ENCODE measurements at places on chromosomes 7 and 10.

GRCh38 chr7:86966916-86967315, 92.5 kb downstream of the ELAPOR2 start:
- no peak for DNase-seq

GRCh38 chr7:148116829-148117403, 473.6 kb upstream of the C7orf33 start:
- DNase-seq, result no peak

GRCh38 chr10:123678376-123678775, 12.2 kb downstream of the GPR26 start:
- DNase-seq, result no peak

- no peak for DNase-seq
Observed at GRCh38 chr7:75961218-75961617, 33.2 kb downstream of the TMEM120A start.

DNA sequence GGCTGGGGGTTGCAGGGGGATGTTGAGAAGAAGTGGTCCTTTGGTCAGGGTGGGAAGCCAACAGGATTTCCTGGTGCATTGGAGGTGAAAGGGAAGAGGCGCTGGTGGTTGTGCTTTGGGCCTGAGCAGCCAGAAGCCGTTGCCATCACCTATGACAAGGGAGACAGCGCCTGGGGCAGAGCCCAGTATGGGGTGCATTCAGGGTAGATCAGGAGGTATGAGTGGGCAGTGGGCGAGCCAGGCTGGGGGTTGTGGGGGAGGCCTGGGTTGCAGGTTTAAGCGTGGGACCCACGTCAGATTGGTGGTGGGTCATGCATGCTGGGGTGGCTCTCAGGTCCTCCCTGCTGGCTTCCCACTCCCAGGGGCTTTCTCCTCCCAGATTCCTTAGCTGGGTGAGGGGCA, 6.3 kb upstream of the PILRB start:
- no peak for DNase-seq

DNA sequence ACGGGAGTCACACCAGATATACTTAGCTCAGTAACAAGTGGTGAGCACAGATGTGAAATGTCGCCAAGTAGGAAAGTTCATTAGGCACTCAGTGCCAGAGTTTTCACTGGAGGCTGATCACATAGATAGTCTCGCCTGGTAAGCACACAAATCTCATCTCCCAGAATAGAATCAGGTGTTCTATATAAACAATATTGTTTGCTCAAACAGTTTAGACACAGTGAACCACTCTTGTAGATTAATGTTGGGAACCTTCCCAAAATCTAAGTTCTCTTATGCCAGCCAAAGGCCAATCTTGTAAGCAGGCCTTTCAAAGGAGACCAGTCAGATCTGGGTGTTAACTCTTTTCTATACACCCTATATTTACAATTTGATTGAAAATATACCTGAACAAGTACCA, 716.5 kb upstream of the GRM3 start:
- no peak for DNase-seq

GRCh38 chr10:104941662-104942061, 300.6 kb downstream of the SORCS3 start:
- no peak for DNase-seq

DNA sequence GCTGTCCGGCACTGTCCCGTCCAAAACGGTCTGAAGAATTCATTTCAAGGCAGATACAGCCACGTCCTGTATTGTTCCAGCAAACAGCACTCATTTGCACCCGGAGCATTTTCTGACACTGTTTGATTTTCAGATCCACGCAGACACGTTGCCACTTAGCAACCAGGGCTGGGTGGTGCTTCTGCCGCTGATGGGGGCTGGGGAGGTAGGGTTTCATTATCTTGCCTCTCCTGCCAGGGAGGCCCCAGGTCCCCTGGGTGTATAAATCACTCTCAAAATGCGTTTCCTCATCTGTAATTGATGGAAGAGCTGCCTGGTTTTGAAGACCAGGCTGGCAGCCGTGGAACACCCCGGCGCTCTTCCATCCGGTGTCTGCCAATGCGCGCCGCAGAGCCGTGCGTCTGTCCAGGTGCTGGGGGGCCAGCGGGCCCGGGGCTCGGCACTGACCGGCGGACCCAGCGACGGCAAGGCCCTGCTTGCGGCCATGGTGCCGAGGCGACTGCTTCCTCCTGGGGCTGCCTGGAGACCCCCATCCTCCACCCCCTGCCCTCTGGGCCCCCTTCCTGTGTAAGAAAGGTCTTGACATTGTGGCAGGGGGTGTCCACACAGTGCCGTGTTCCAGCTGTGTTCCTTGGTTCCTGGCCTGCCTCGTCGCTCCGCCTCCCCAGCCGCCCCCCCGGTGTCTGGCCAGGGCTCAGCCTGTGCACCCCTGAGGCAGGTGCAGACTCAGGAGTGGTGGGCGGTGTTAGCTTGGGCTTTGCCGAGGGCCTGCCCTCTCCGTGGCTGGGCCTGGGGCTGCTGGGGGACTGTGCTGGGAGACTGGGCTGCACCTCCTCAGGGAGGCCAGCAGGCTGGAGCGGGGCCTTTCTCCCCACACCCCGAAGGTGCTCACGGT, 16.6 kb downstream of the ADGRA1 start:
- DNase-seq, result no peak

DNA sequence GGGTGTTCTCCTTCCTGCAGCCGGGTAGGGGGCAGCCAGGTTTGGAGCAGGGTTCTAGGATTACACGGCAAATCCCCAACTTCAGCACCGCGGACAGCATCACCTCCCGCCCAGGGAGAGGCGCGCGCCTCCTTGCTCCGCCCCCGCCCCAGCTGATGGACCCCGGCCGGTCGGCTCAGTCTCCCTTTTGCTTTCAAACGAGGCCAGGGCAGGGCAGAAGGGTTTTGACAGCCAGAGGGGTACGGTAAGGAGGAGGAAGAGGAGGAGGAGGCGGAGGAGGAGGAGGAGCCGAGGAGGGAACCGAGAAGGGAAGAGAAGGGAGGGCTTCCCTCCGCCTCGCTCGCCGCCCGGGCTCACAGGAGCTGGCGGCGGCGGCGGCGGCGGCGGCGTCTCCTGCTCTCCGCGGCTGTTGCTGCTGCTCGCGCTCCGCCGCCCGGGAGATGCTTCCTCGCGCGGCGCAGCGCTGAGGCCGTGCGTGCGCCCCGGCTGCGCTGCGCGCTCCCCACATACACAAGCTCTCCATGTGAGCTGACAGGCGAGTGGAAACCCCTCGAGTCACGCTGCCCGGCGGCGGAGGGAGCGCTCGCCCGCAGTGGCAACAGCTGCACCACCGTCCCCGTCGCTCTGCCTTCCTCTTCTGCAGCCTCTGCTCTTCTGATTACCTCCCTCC, 615 bp upstream of the CNTNAP2 start:
- no peak for DNase-seq

GRCh38 chr7:102836191-102836919, 76.4 kb upstream of the LRRC17 start:
- DNase-seq, result no peak

- no peak for DNase-seq
Observed at GRCh38 chr7:973312-973711, 2.0 kb downstream of the COX19 start.

DNA sequence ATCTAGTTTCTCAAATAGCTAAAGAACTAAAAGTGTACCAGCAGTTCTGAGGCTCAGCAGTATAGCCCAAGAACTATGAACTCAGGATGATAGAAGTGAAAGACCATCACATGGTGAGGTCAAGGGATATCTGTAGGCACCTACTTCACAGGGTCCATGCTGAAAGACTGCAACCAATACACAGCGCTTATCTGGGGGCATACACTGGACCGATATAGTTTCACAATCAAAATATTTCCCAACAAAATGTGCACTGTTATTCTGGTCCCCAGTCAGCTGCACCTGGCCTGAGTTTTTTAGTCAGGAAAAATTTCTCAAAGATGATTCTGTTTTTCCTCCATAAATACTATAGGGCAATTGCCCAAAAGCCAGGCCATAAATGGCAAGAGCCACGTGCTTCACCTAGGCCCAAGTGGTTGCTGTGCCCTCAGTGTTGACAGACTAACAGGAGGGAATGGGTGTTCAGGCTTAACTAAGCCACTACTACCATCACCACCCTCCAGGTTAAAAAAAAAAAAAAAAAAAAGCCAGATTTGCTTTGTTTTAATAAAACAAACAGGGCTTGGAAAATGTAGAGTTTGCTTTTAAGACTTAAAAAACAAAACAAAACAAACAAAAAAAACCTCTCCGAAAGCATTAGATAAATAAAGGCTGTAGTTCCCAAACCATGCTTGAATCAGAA, 58.5 kb downstream of the OGDH start:
- DNase-seq, result no peak

DNA sequence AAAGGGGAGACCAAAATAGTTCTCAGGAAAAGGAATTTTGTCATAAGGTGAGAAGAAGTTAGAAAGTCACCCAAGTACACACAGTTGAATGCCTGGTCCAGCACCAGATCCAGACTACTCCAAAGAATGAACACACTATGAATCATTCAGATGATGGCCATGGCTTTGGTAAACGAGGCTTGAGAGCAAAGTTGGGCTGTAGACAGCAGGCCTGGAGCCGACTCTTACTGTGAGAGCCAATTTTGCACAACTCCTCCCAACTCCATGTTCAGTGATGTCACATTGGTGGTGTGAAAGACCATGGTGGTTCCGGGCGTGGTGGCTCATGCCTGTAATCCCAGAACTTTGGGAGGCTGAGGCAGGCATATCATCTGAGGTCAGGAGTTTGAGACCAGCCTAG, 131.6 kb downstream of the PKD1L1 start:
- DNase-seq, result no peak

DNA sequence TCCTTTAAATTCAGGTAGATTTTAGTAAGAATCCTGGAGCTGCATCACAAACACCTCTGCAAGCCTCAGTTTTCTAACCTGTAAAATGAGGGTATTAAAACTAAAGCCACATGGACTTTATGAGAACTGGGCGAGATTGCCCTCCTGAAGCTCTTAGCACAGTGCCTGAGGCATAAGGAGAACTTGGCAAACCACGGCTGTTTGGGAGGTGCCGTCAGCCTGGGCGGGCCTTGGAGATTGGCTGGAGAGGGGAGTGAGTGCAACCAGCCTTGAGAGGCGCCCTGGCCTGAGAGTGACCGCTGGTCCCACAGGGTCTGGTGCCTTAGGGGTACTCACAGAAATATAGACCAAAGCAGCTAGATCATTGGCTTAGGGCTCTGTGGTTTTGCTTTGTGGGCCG, 5.4 kb upstream of the TNS3 start:
- no peak for DNase-seq

DNA sequence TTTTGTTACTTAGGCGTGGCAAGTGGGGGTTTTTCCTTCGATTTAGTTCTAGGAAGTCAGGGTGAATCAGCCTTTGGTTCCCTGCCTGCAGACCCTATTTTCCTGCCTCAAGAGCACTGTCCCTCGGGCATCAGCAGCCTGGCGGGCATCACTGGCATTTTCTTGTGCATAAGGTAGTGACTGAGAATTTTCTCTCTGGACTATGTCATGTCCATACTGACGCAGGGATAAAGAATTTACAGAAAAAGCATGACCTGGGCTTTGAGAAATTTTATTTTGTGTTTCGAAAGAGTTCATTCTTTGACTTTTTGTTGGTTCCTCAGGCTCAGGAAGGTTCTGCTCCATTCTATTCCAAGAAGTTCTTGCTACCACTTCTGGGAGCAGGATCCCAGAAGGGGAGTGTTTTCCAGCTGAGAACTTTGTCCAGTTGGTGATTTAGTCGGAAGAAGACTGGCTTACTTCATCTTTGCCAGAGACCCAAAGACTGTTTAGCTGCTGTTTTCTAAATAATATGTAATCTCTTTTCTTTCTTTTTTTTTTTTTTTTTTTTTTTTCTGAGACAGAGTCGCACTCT, 213.9 kb upstream of the SH2B2 start:
- no peak for DNase-seq

- no peak for DNase-seq
Observed at GRCh38 chr7:155215576-155216325, 81.9 kb upstream of the INSIG1 start.

DNA sequence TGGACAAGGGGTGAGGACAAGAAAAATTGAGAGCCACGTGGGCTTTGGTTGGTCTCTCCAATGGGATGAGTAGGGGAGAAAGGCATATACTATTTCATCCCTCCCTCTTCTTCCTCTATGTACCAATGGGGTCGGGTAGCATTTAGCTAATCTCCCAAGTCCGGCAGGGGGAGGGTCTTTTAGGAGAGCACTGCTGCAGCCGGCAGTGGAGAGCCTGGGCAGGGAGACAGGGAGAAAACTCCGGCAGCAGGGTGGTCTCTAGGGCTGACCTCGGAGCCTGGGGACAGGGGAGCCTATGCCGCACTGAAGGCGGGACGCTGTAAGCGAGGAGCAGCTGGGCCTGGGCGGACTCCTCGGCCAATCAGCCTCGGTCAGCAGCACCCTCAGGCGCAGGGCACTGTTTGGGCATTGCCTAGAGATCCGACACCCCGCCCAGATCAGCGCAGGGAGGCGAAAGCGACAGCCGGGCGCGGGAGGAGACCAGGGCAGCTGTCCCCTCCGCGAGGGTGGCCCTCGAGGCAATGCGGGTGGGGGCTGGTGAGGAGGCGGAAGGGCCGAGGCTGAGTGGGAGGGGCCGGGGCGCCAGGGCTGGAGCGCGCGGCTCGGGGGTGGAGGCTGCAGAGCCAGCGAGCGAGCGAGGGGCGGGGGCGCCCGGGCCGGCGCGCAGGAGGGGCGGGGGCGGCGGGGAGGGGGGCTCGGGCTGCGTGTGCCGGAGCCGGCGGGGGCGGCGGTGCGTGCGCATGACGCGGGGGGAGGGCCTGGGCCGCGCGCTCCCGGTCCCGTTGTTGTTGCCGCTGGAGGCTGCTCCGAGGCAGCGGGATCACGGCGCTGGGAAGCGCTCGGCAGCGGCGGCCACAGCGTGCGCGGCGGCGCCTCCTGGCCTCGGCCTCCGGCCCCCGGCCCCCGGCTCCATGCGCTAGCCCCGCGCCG, at the start of gene AGAP3:
Gene AGAP3, plus strand, starts transcription at position 785 of the 930 bp plus-strand sequence. CDS start 267 bp downstream, outside the sequence.
- DNase-seq, result no peak

GRCh38 chr10:124736491-124737136, 7.6 kb downstream of the FAM53B start:
- no peak for DNase-seq

DNA sequence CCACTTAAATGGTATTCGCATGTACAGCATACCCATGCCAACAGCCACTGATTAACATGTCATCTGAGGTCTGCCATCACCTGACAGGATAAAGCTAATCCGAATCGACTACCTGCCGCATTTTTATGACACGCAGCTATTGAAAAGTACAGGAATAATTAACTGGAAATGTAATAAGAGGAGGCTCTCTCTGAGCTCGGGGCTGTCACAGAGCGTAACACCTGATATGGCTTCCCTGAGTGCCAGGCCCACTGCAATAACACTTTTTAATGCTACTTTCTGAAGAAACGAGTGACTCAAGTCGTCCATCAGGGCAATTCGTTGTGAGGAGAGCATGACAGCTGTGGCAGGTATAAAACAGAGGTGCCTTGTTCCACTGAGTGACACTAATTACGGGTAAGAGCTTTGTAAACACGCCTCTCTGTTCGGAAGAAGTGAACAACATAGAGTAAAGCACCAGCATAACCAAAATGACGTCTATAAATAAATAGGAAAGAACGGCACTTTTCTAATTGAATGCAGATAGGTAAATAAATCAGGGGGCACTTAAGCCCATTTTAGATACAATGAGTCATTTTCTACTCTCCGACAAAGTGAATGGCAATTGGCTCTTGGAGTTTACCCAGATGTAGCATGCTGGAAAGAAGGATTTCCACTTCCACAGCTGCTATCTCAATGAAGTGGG, 56.5 kb upstream of the CREB5 start:
- DNase-seq, result no peak

GRCh38 chr10:69307434-69307833, 29.1 kb downstream of the HK1 start:
- DNase-seq, result no peak

- DNase-seq, result no peak
Observed at GRCh38 chr7:127738859-127739258, 86.9 kb downstream of the SND1 start.

- DNase-seq, result no peak
Observed at GRCh38 chr10:11824376-11824775, 1.2 kb downstream of the PROSER2 start.

GRCh38 chr7:132779164-132779563, 202.9 kb upstream of the PLXNA4 start:
- DNase-seq, result no peak

Measured in stimulated activated CD4-positive, alpha-beta T cell treated with anti-CD3 and anti-CD28 coated beads, TNF-alpha, amount 100 ng/mL, for 24 hours (primary cell).